Fibroblast of pulmonary artery (primary cell): ENCODE measurements at places on chromosomes 3 and 15.

- DNase-seq, result peak; percentile 80
Measured at GRCh38 chr15:62165104-62165792, at the start of gene C2CD4B. Gene C2CD4B (minus strand): TSS chr15:62165285. CDS start chr15:62164984, 301 bp downstream.

GRCh38 chr15:60212536-60212935, 185.2 kb downstream of the ANXA2 start:
- DNase-seq, result no peak

- peak; percentile 96 for DNase-seq
Measured at GRCh38 chr3:29764603-29765254, 483.9 kb downstream of the RBMS3 start.

DNA sequence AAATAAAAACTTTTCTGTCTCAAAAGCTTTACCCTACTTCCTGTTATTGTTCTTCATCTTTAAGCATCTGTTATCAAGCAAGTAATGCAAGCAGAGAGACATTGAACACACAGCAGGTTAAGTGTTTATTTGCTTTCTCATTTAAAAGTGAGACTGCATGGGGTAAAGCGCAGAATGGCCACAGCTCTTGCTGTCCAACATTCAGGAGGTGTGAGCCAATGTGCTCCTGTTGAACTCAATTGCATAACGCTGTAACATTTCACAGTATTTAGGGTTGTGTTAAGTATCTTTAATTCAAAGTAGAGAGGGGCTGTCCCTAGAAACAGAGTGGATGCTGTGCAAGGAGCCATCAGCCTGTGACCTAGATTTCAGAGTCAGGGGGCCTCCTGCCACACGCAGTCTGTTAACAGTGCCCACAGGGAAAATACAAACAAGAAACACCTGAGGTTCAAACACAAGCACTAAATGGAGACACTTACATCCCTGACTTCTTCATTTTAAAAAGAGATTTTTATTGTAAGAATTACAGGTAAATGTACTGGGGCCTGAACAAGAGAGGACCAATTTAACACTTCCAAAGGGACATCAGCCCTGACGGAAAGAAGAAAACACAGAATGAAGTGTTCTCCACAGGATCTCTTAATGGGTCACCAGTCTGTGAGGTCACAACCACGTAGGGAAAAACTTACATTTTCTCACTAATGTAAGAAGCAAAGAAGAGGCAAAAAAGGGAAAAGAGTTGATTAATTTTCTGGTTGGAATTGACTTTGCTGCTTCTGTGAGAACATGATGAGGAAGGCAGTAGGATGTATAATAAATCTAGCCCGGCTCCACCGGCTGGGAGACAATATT, 815.1 kb downstream of the VGLL3 start:
- DNase-seq, result no peak

DNA sequence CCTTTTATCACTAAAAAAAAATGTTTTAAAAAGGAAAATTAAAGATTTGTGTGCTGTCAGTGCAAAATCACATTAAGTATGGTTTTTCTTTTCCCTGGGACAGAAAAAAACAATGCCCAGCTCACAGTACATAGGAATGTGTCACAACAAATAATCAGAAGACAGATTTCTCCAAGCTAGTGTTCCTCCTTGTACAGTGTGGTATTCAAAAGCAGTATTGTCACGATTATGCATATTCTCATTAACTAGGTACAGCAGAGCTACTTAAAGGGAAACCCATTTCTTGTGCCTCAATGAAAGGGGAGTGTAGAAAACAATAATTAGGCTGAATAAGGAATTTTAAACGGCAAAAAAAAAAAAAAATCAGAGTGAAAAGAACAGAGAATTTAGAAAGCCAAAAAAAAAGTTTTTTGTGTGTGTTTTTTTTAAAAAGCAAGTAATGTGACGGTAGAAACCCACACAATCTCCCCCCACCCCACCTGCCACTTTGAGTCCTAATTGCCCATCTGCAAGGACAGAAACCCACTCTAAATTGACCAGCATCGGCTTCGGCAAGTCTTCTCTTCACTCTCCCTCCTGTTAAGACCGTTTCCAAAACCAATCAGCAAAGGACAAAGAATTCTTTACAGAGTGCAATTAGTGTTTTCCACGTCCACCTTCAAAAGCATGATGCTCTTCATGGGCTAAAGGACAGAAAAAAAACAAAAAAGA, 41.0 kb downstream of the EIF4E3 start:
- DNase-seq, result no peak

DNA sequence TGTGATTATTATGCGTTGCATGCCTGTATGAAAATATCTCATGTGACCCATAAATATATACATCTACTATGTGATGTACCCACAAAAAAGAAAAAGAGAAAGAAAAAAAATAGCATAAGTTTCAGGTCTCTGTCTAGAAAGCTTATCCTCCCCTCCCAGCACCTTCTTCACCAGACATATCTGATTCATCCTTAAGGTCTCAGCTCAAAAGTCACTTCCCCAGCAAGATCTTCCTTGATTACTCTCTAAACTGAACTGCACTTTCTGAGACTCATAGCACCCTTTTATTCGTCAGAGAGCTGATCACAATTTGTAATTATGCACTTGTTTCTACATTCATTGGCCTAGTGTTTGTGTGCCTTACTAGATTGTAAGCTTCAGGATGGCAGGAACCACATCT, 11.1 kb upstream of the PTPN9 start:
- no peak for DNase-seq

GRCh38 chr15:68503791-68504680, 72.1 kb upstream of the ITGA11 start:
- no peak for DNase-seq

DNA sequence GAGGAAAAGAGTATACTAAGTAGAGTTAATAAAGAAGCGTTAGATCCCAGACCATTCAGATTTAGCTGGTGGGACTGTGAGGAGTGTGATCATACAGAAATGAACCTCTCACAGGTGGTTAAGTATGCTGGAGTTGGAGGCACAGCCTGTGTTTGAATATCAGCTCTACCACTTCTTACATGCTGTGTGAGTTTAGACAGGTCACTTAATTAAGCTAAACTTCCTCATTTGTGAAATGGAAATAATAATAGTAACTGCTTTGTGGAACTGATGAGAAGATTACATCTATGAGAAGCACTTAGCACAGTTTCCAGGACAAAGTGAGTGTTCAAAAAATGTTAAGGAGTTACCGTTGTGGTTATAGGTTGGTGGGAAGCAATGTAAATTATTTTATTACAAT, 8.4 kb downstream of the ACP3 start:
- no peak for DNase-seq

DNA sequence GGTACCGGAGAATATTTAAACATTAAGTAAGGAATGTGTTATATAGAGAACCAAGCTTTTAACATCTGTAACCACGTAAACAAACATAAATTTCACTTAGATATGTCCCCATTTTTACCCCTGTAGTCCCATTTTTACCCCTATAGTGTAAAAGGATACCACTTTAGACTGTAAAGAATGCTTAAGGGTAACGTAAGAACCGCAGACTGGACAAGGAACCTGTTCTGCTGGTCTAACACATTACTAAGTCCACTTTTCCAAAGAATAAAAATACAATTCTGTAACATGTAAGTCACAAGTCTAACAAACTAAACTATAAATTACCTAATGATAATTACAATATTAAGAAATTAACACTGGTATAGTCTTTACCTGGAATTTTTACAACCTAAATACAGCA, 2.9 kb downstream of the SLC12A6 start:
- DNase-seq, result no peak

GRCh38 chr15:37788330-37788729, 146.1 kb upstream of the TMCO5A start:
- DNase-seq, result no peak

- DNase-seq, result no peak
Measured at GRCh38 chr3:13303410-13303809, 116.7 kb downstream of the NUP210 start.

DNA sequence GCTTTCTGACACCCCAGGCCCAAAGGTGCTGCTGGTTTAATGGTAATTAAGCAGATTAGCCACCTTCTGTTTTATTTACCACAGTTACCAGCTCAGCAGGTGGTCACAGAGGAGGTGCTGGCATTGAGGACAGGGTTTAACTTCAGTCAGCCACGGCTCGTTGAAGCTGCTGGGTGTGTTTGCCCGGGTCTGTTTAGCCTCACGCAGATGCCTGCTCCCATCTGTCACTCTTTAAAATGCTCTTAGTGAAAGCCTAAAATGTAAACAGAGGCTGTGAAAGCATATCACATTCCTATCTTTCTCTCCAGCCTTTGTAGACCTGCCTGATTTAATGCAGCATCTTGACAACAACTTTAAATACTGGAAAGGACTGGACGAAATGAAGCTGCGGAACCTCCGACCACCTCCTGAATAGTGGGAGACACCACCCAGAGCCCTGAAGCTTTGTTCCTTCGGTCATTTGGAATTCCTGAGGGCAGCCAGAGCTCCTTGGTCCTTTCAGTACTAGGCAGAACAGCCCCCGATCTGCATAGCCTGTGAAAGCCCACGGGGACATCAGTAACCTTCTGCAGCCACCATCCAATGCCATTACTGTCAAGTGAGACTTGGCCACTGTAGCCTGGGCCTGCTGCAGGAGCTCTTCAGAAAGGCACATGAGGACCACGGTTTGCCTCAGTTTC, 156.0 kb downstream of the PDE8A start:
- DNase-seq, result no peak

DNA sequence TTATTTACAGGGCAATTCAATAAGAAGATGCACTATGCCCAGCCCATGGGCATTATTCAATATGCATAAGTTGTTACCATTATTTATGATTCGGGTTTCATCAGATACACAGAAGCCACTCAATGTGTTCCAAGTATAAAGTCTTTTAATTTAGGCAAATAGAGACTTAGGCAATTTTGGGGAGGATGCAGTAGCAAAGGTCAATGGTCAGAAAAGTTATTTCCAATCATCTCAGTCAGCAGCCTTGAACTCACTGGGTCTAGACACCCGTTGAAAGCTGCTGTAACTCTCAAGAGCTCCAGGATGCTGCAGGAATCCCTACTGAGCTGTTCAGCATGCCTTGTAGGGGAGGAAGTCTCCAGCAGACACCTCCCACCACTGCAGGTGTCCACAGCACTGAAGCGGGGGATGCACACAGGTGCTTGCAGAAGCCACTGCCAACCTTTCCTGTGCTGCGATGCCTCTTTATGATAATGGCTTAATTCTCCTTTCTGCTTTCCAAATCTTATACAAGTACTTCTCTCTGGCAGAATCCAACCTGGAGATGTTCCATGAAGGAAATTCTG, 155.0 kb upstream of the SUCLG2 start:
- no peak for DNase-seq

GRCh38 chr15:40048926-40049475, 10.0 kb upstream of the SRP14 start:
- DNase-seq, result no peak

DNA sequence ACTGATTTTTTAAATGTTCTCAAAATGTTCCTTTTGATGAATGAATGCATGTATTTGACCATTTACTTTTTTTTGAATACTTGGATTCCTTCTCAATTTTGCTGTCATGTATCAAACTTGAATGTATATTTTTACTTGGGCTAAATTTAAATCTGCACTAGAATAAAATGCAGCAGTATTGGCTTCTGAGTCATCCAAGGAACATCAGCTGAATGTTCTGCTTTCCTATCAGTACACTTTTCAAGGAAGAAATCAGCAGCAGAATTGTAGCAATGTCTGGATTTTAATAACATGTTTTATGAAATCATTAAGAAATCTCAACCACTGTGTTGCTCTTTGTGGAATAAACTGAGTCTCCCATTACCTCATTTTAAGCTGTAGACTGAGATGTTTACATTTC, 57.0 kb upstream of the COL6A6 start:
- no peak for DNase-seq

DNA sequence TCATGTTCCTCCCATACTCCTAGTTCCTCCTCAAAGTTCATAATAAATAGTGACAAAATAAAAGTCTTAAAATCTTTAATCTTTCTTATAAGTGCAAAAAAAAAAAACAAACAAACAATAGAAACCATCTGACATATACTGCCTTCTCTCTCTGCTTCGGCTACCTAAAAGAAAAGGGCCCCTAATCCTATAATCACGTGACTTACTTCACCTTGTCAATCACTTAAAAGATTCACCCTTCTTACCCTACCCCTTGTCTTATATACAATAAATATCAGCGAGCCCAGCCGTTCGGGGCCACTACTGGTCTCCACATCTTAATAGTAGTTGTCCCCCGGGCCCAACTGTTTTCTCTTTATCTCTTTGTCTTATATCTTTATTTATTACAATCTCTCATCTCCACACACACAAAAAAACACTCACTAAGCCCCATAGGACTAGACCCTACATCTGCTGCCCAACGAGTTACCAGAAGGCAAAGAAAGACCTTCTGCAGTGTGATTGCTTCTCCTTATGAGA, 28.8 kb downstream of the MKRN3 start:
- no peak for DNase-seq

DNA sequence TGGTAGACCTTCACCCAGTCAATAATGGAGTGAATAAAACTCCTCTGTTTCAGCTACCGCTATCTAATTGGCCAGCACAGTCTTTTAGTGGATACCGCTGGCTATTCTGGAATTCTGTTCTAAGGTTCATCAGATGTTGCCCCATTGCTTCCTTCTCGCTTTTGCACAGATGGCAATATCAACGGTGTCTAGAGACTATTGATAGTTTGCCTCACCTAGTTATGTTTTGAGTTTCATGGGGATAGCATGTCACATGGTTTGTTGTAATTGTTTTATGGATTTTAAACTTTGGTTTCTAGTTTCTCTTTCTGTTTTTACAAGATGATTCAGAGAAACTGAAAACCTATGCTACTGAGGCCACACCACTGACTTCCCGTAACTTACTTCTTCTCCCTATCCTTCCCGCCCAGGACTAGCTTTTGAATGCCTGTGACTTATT, 2.0 kb downstream of the XRN1 start:
- peak; percentile 22 for DNase-seq

GRCh38 chr3:16503191-16503776, 10.2 kb downstream of the RFTN1 start:
- no peak for DNase-seq

DNA sequence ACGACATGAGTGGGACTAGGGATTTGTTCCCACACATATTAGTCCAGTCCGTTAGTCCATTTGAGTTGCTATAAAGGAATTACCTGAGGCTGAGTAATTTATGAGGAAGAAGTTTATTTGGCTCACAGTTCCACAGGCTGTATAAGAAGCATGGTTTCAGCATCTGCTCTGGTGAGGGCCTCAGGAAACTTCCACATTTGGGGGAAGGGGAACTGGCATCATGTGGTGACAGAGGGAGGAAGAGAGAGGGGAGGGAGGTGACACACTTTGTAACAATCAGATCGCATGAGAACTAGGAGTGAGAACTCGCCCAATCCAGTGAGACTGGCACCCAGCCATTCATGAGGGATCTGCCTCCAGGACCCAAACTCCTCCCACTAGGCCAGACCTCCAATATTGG, 769.9 kb upstream of the ROBO1 start:
- no peak for DNase-seq
